Stimulated activated CD4-positive, alpha-beta T cell treated with anti-CD3 and anti-CD28 coated beads, Interleukin-15, amount 100 ng/mL, for 48 hours (primary cell): ENCODE measurements at places on chromosomes 13 and 19.

DNA sequence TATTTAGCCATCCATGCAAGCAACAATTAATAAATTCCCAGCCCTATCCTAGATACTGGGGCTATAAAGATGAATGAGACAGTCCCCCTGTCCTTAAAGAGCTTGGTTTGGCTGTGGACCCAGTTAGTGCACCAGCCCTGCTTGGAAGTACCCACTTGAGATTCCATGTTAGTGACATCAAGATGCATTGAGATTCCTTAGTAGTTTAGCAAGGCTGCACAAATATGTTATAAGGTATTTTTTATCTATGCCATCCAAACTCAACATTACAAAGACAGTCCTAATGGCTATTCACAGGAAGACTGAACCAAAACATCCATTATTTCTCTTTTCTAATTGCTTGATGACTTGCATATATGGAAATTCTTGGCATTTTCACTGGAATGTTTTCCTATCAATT lies 48.8 kb upstream of the RAP2A start:
- no peak for DNase-seq

DNA sequence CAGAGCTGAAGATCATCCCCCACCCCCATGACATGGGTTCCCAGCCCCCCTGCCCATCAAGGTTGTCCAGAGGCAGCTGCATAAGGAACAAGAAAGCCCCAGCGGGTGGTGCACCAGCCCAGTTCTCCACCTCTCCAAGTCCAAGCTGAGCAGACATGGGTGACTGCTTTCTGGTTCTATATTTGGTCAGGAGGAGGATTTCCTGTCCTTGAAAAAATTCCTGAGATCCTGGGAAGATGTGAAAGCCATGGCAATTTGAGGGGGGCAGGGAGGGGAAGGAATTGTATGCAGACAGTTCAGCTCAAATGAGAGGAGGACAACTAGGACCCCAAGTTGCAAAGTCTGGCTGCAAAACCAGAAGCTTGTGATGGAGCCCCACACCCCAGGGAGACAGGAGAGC lies 55.4 kb upstream of the ADGRE5 start:
- DNase-seq, result no peak

DNA sequence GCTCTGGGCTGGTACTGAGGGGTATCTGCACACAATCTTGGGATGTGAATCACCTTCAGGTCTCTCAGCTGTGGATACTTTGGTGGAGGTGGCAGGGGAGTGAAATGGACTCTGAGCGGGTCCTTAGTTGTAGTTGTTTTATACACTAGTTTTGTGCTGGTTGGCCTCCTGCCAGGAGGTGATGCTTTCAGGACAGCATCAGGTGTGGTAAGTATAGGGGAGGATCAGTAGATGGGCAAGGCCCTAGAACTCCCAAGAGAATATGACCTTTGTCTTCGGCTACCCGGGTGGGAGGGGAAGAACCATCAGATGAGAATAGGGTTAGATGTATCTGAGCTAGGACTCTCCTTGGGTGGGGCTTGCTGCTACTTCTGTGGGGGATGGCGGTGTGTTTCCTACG lies 2284.3 kb upstream of the PCDH20 start:
- no peak for DNase-seq

GRCh38 chr13:113589251-113589960 lies 4.9 kb downstream of the TFDP1 start:
- no peak for DNase-seq

DNA sequence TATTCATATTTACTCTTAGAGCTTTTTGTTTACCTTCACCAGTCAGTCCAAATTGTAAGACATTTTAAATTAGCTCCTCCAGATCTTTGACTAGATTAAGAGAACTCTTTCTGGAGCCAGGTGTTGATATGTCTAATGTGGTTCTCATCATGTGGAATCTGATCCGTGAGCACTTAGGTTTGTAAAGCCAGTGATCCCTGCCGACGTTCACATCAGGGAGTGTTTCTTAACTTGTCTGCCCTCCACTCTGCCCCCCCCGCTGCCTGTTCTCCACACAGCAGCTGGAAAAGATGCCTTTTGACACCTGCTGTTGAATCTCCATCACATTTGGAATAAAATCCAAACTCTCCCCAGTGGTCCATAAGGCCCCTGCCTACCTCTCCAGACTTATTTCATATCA lies 17.7 kb downstream of the METTL21C start:
- no peak for DNase-seq

GRCh38 chr13:37129866-37130265 lies 24.4 kb upstream of the CSNK1A1L start:
- DNase-seq, result no peak

- no peak for DNase-seq
Observed at GRCh38 chr19:54391589-54392061, 23.6 kb upstream of the TTYH1 start.

- no peak for DNase-seq
Observed at GRCh38 chr13:40197936-40198595, 468.4 kb downstream of the FOXO1 start.

DNA sequence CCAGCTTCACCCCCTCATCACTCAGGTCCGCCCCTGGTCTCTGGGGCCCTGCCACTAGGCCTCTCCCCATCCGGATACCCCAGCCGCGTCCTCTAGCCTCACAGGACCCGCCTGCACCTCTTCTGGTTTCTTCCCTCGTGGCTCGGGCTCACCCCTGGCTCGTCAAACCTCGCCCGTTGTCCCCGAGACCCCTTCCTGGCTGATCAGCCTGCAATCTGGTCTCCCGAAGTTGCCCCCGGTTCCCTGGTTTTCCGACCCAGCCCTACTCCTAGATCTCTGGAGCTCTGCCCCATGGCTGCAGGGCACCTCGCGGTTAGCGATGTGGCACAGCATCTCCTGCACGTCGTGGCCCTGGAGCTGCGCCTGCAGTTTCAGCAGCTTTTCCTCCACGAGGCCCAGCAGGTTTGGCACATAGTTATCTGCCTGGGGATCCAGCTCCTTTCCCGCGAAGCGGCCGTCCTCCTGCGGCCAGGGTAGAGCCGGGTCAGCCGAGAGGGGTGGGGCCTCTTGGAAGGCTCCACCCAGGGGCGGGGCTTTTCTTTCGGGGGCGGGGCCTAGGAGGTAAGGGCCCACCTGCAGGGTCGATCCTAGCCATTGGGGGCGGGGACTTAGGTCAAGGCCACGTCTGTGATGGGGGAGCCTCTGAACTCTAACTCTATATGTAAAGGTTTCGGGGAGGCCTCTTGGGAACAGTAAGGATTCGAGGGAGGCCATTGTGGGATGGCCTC lies 2.4 kb upstream of the RGL3 start:
- peak; percentile 30 for DNase-seq

- no peak for DNase-seq
Observed at GRCh38 chr13:32752311-32752710, 166.1 kb downstream of the PDS5B start.

DNA sequence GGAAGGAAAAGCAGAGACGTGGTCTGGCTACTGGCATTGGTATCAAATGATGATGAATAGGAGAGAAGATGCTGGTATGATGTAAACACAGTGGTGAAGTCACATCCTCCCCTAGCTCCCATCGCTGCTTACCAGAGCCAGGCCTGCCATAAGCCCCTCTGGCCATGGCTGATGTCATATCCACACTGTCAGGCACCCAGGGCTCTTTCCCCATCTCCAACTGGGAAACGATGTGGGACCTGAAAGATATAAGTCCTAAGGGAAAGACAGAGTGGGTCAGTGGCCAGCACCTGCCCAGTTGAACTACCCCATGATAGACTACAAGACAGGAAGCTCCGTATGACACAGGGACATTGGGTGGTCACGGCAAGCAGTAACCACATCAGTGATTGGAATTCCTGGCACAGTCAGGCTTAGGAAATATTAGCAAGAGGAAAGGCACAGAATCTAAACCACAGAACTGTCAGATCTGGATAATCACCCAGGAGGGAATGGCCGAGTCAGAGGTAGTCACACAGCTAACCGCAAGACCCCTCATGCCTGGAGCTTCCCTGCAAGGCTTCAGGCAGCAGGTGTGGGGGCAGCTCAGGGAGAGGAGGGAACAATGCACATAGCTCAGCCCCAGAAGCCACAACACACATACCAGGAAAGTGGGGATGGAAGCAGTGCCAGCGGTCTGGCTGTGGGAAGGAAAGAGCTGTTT lies 3.8 kb downstream of the ZNF792 start:
- no peak for DNase-seq

GRCh38 chr19:19628501-19629134 lies 598 bp upstream of the LPAR2 start:
- DNase-seq, result peak; percentile 33

DNA sequence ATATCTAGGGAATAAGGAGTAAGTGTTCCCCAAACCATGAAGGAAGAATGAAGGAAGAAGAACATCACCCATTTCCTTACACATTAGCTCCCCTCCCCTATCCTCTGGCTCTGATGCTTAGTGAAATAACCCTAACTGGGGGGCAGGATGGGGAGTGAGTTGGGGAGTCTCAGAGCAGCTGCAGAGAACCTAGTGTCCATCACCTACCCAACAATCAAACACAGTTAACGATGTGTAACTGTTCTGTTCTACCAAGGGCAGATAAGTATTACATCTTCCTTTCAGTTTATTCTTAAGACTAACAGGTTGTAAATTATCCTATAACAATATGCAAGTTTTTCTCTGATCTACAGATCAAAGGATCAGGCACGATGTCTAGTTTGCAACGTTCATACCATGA lies 12.8 kb downstream of the ELF1 start:
- DNase-seq, result no peak

- no peak for DNase-seq
Observed at GRCh38 chr13:31895691-31896090, 135.9 kb upstream of the FRY start.
